Neural crest cell (in vitro differentiated cells): ENCODE measurements at places on chromosomes 16 and 17. TPM values are rescaled to one million over a fixed set of nuclear protein-coding genes. Genes with fewer than 3 reads are reported as not detected.

Gene CCL16
- total RNA-seq: not detected in 2 replicates

Gene MYH2
- 0.05 and 0.37 TPM in 2 replicates for total RNA-seq

Gene THAP11
- 46.2 and 46.7 TPM in 2 replicates for total RNA-seq

DNA sequence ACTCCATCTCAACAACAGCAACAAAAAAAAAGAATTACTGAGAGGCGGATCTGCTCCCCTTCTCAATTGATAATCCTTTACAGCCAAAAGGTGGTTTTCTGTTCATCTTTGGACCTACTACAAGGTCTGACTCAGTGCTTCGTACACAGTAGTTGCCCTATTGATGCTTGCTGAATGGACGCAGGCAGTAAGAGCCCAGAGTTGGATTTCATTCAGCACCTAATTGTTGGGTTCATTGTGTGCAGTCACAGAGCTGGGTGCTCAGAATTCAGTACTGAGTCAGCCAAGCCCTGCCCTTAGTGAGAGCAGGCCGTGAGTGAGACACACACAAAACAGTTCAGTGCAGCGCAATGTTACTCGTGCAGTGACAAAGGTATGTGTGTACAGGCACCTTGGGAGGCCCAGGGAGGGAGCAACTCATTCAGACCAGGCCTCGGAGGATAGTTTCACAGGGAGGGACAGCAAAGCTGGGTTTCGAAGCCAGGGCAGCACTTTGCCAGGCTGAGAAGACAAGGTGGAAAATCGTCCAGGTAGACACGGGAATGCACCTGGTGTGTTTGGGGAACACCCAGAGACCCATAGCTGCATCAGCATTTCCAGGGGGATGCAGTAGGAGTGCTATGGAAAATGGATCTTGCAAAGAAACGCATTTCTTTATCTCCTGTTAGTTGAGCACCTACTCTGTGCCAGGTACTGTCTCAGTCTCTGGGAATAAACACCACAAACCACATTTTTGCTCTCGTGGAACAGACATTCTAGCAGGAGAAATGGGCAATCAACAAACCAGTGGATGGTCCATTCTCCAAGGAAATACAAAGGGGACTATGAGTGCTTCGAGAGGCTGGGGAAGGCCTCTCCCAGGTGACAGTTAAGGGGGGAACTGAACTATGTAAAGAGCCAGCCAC, 18.1 kb upstream of the KRT17 start:
- H3K27me3 ChIP-seq: no peaks in the 10 kb centered on the region
- H3K4me1 ChIP-seq: peaks cover 6% of the 10 kb centered on the region
- H3K4me3 ChIP-seq: no peak overlapping the region

DNA sequence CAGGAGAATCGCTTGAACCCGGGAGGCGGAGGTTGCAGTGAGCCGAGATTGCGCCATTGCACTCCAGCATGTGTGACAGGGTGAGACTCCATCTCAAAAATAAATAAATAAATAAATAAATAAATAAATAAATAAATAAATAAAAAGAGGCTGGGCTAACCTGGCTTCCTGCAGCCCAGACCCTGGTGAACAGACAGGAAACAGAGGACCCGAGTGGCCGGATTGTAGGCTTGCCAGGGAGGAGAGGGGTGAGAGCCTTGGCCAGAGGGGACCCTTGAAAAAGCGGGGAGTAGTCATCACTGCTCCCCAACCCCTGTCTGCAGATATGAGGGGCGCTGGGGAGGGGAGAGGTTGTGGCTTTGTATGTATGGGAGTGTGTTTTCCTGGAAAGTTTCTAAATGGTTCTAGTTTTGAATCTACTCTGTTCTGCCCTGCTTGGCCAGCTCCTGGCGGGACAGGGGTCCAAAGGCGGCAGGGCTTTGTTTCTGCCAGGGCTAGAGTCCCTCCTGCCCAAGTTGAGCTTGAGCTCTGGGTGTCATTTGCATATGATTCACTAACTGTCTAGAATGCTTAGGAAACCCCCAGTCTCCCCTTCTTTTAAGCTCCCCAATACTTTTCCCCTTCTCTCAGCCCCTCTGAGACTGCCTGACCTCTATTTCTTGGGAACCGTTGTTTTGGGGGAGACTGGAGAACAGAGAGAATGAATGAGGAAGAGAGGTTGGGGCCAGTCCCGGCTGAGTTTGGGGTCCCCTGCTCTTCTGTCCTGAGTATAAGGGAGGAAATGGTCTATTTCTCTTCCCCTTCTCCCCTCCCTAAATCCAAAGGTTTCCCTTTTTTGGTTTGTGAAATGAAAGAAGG, 16.4 kb downstream of the RARA start:
- peaks cover 34% of the 10 kb centered on the region for H3K4me1 ChIP-seq
- H3K36me3 ChIP-seq: no peaks in the 10 kb centered on the region
- no peaks in the 10 kb centered on the region for H3K27me3 ChIP-seq
- DNase-seq: no peak
- H3K4me3 ChIP-seq: no peak overlapping the region

- no peaks in the 10 kb centered on the region for H3K36me3 ChIP-seq
- no peaks in the 10 kb centered on the region for H3K4me1 ChIP-seq
- H3K4me3 ChIP-seq: no peak overlapping the region
- peaks cover 4% of the 10 kb centered on the region for H3K27me3 ChIP-seq
These were observed 50.4 kb downstream of the OR1D5 start for GRCh38 chr17:3012926-3013581.

- no peak overlapping the region for H3K27ac ChIP-seq
- H3K27me3 ChIP-seq: no peaks in the 10 kb centered on the region
- DNase-seq: no peak
- peaks cover 14% of the 10 kb centered on the region for H3K4me1 ChIP-seq
- no peaks in the 10 kb centered on the region for H3K36me3 ChIP-seq
These were observed 28.4 kb upstream of the ZNF423 start for GRCh38 chr16:49884033-49885015.

DNA sequence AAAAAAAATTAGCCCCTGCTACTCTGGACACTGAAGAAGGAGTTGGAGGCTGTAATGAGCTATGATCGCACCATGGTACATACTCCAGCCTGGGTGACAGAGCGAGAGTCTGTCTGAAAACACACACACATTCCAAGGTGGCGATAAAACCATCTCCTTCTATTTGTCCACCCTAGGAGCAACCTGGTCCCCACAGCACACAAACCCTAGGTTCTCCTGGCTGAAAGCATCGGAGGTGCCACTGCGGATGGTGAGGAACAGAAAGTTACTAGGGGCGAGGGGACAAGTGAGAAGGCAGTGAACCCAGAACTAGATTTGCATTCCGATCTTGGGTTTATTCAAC, 1.4 kb upstream of the ECI1 start:
- H3K4me3 ChIP-seq: peak overlapping the region; percentile 76
- no peak for DNase-seq
- peaks cover 20% of the 10 kb centered on the region for H3K36me3 ChIP-seq
- peaks cover 11% of the 10 kb centered on the region for H3K4me1 ChIP-seq
- no peak overlapping the region for H3K27ac ChIP-seq

DNA sequence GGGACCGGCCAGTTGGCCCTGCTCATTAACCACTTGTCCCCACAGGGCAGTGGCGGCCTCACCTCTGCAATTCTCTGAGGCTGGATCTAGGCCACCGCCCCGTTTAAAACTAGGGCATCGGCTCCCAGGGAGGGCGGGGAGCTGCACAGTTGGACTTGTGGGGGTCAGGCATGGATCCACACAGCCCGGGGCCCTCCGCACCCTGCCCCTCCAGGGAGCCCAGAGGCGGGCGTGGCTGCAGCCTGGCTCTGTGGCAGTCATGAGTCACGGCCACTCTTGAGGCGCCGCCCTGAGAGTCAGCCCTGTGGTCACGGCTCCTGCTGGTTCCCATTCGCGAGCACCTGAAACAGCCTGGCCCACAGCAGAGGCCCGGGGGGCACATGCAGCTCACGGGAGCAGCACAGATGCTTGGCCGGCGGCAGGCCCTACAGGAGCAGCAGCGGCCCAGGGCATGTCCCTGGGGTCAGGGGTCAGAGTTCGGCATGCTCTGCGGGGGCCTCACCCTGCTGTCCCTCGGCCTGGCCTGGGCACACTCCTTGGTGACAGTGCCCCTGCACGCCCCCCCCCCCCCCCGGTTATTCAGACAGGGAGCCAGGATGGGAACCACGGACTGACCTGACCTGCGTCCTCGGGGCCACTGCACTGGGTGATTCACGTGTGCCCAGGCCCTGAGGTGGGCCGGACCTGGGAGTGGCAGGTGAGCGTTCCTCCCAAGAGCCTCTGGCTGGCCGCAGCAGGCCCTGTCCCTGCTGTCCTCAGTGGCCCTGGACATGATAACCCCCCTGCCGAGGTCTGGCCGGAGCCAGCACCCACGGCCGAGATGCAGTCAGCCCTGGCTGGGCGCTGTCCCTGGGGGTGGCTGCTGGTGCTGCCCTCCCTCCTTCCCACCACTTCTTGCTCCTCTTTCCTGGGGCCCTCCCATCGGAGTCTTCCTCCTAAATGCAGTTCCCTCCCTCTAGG, 8.2 kb downstream of the CAPN15 start:
- no peaks in the 10 kb centered on the region for H3K27me3 ChIP-seq
- no peak for DNase-seq
- no peak overlapping the region for H3K27ac ChIP-seq
- H3K36me3 ChIP-seq: no peaks in the 10 kb centered on the region
- H3K4me3 ChIP-seq: no peak overlapping the region

DNA sequence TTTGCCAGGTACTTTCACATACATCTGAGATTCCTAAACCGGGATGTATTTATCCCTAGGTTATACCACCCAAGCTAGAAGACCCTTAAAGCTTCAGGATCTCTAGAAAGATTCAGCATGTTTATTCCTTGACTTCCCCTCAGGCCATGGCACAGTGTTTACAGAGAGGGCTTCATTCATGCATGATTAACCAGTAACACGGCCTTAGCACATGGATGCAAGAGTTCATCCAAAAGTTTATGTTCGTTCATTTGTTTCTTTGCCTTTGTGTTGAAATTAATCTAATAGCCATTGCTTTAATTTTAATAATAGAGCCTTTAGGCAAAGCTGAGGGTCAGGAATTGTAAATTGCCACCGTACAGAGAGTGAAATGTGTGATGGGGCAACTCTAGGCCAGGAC, 13.8 kb downstream of the PCTP start:
- peaks cover 17% of the 10 kb centered on the region for H3K36me3 ChIP-seq
- no peak overlapping the region for H3K4me3 ChIP-seq
- H3K27ac ChIP-seq: no peak overlapping the region
- DNase-seq: no peak

DNA sequence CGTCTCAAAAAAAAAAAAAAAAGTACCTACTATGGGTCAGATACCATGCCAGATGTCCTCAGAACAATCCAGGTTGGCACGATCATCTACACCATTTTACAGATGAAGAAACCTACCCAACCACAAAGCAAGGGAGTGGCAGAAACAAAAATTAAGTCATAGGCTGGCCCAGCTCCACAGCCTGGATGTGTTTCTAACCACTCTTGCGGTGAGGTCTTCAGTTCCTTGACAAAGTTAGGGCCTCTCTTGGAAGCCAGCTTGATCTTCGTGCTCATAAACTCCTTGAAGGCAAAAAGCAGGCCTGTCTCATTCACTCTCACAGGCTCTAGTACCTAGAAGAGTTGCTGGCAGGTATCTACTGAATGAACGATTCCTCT, 6.2 kb downstream of the GGA2 start:
- no peak for DNase-seq
- peak overlapping the region; percentile 10 for H3K4me3 ChIP-seq
- peaks cover 3% of the 10 kb centered on the region for H3K36me3 ChIP-seq
- H3K27me3 ChIP-seq: no peaks in the 10 kb centered on the region
- H3K4me1 ChIP-seq: peaks cover 44% of the 10 kb centered on the region

- peaks cover 19% of the 10 kb centered on the region for H3K27me3 ChIP-seq
- DNase-seq: no peak
- no peak overlapping the region for H3K27ac ChIP-seq
- no peaks in the 10 kb centered on the region for H3K4me1 ChIP-seq
- H3K4me3 ChIP-seq: no peak overlapping the region
These were observed 13.6 kb downstream of the SMPD3 start for GRCh38 chr16:68434624-68435210.

DNA sequence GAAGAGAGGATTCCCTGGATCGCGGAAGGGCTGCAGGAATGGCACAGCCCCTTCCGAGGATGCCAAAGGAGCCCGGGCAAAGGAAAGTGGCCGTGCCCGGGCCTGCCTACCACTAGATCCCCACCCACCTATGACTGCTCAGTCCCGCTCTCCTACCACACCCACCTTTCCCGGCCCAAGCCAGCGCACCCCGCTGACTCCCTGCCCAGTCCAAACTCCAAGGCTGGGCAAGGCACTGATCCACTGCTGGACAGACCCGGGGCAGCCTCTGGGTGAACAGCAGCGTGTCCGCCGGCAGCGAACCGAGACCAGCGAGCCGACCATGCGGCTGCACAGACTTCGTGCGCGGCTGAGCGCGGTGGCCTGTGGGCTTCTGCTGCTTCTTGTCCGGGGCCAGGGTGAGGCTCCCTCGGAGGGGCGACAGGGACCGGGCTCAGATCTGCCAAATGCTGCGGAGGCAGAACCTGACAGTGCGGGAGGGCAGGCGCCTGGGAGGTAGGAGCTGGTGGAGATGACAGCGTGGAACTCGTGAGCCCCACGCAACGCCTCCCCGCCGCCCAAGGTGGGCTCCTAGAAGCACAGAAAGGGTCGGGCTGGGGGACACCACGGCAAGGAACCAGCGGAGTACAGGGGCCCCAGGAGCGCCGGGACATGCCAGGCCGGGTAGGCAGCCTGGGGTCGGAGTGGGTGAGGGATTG, at the start of gene CES2:
TSS of gene CES2 (plus strand) at position 203 of the 698 bp plus-strand sequence. CDS start at position 323, 120 bp downstream.
- H3K4me3 ChIP-seq: peak within 1 kb of the TSS; percentile 97
- H3K27ac ChIP-seq: peak within 1 kb of the TSS; percentile 96
- H3K27me3 ChIP-seq: no peaks in the 10 kb centered on the region
- DNase-seq: no peak

DNA sequence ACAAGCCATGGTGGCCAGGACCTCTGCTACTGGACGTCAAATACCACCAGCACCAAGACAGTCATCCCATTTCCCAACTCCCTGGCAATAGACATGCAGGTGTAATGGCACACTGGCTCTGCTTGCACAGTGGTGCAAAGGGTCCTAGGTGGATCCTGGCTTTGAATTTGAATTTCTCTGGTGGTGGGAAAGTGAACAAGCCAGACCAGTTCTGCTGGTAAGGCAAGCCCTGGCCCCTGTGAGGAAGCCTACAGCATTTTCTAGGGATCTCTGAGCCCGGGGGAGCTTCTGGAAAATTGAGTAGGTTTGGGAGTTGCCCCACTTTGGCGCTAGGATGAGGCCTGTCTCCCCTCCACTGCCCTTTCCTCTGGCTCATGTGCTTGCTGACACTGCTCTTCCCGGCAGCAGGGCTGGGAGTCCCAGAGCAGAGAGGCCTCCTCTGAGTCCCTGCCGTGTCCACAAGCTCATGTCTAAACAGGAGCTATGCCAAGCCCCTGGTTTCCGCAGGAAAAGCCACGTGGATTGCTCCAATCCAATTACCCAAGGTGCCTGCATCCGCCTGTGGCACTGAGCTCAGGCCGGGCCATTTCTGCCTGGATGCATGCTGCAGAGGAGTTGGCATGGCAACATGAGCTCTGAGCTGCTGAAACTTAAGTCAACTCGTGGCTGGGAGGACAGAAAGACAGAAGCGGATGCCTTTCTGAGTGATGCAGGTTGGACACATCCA, 67.0 kb downstream of the PRMT7 start:
- no peaks in the 10 kb centered on the region for H3K27me3 ChIP-seq
- H3K36me3 ChIP-seq: no peaks in the 10 kb centered on the region
- H3K27ac ChIP-seq: no peak overlapping the region
- DNase-seq: no peak
